ENCODE measurements at places on chromosomes 12 and 14.
A peak's percentile ranks its signal among the peaks of the same experiment; 100 is the strongest.

- H3K27ac ChIP-seq, result no peak overlapping the region
- DNase-seq, result peak; percentile 12
- no peak overlapping the region for H3K4me3 ChIP-seq
- no peaks in the 10 kb centered on the region for H3K27me3 ChIP-seq
Observed at GRCh38 chr12:87943762-87944161, 85.4 kb downstream of the C12orf50 start.

- H3K27me3 ChIP-seq, result no peaks in the 10 kb centered on the region
- H3K4me1 ChIP-seq, result no peaks in the 10 kb centered on the region
- H3K36me3 ChIP-seq, result no peaks in the 10 kb centered on the region
- no peak overlapping the region for H3K27ac ChIP-seq
Observed at GRCh38 chr14:98177551-98177950, 1094.4 kb downstream of the BCL11B start.

DNA sequence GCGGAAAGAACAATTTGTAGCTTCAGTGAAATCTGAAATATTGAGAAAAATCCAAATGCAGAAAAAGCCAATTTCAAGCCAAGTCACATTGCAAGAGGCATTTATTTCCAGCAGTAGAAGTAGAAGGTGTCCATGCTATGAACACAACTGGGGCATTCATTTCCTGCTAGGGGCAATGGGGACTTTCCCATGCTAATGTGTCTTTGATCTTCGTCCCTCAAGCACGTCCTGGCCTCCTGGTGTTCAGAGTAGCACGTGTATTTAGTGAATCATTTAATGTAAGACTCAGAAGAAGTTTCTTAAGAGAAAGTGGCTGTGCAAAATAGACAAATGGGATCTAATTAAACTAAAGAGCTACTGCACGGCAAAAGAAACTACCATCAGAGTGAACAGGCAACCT is 267.9 kb downstream of the TMEM132C start:
- no peak overlapping the region for H3K4me3 ChIP-seq
- H3K27ac ChIP-seq, result no peak overlapping the region
- no peaks in the 10 kb centered on the region for H3K36me3 ChIP-seq
- peaks cover 11% of the 10 kb centered on the region for H3K27me3 ChIP-seq
- H3K4me1 ChIP-seq, result no peaks in the 10 kb centered on the region
- DNase-seq, result no peak

DNA sequence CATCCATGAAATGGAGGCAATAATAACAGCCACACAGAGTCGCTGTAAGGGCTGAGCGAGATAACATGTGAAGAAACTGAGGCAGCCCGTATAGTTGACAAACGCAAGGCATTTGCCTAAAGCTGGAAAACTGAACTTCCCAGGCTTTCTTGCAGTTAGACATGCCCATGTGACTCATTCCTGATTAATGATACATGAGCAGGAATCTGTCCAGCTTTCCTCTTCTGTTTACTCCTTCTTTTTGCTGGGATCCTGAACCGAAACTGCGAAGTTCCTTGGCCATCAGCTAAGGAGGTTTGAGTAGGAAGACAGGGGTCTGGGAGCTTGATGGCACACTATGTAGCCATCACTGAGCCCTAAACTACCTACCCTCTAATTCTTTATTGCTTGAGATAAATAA is 52.2 kb downstream of the ST8SIA1 start:
- no peak overlapping the region for H3K27ac ChIP-seq
- DNase-seq, result no peak
- H3K4me3 ChIP-seq, result no peak overlapping the region
- no peaks in the 10 kb centered on the region for H3K4me1 ChIP-seq
- no peaks in the 10 kb centered on the region for H3K27me3 ChIP-seq

- no peak for DNase-seq
- no peak overlapping the region for H3K27ac ChIP-seq
- no peaks in the 10 kb centered on the region for H3K4me1 ChIP-seq
- H3K27me3 ChIP-seq, result peaks cover 47% of the 10 kb centered on the region
- no peaks in the 10 kb centered on the region for H3K36me3 ChIP-seq
- H3K4me3 ChIP-seq, result no peak overlapping the region
Observed at GRCh38 chr14:30295980-30296379, 263.0 kb upstream of the G2E3 start.
